Epithelial cell of umbilical artery (primary cell): ENCODE measurements at places on chromosomes 2 and 18. TPM values are rescaled to one million over a fixed set of nuclear protein-coding genes. Genes with fewer than 3 reads are reported as not detected.

The CDCA7 gene
- 12.0 and 15.7 TPM in 2 replicates for total RNA-seq

The LHCGR gene
- total RNA-seq = not detected in 2 replicates

The MAPK4 gene
- not detected in 2 replicates for total RNA-seq

The NTSR2 gene
- total RNA-seq = not detected in 2 replicates

The SLC14A1 gene
- total RNA-seq = under 0.01 and 1.5 TPM in 2 replicates

The LDLRAD4 gene
- 0.65 and 3.0 TPM in 2 replicates for total RNA-seq

The PLEK gene
- total RNA-seq = under 0.01 TPM in 2 replicates

The OSR1 gene
- total RNA-seq = under 0.01 TPM in 1 of 2 replicates, not detected in the other

The DAPL1 gene
- total RNA-seq = not detected in 2 replicates

The TSPYL6 gene
- total RNA-seq = not detected in 2 replicates

The SSB gene
- total RNA-seq = 136 and 248 TPM in 2 replicates

The ARHGAP28 gene
- total RNA-seq = 27.2 and 29.9 TPM in 2 replicates

The ASIC4 gene
- not detected in 2 replicates for total RNA-seq

The RBM45 gene
- 14.3 and 31.2 TPM in 2 replicates for total RNA-seq

The MARCHF4 gene
- 3.2 and 6.2 TPM in 2 replicates for total RNA-seq

The ANO7 gene
- total RNA-seq = 0.15 and 0.65 TPM in 2 replicates

The SERPINB10 gene
- total RNA-seq = 0.32 TPM in 1 of 2 replicates, not detected in the other

The SPATA3 gene
- not detected in 2 replicates for total RNA-seq

The ESPNL gene
- total RNA-seq = not detected in 2 replicates

The MAP3K19 gene
- not detected in 2 replicates for total RNA-seq

The VSNL1 gene
- total RNA-seq = 0.76 TPM in 1 of 2 replicates, not detected in the other

The MC2R gene
- not detected in 2 replicates for total RNA-seq

The GPR155 gene
- total RNA-seq = 0.65 and 1.1 TPM in 2 replicates

The EPAS1 gene
- 93.8 and 96.1 TPM in 2 replicates for total RNA-seq

The CENPA gene
- total RNA-seq = 19.3 and 21.1 TPM in 2 replicates

The IL1B gene
- total RNA-seq = 0.61 and 0.65 TPM in 2 replicates

The RFX8 gene
- total RNA-seq = 2.6 and 3.6 TPM in 2 replicates

The FAM237A gene
- not detected in 2 replicates for total RNA-seq

The GRHL1 gene
- total RNA-seq = 1.1 and 1.3 TPM in 2 replicates

The TCF23 gene
- not detected in 2 replicates for total RNA-seq

The TLK1 gene
- total RNA-seq = 10.7 and 12.6 TPM in 2 replicates

The FZD7 gene
- total RNA-seq = 0.46 and 0.65 TPM in 2 replicates

The DLX2 gene
- total RNA-seq = not detected in 2 replicates

The PSMA8 gene
- not detected in 2 replicates for total RNA-seq

The FNDC4 gene
- 19.5 and 36.1 TPM in 2 replicates for total RNA-seq

The ASTL gene
- total RNA-seq = not detected in 2 replicates

The LYG1 gene
- not detected in 2 replicates for total RNA-seq

The RBM44 gene
- total RNA-seq = 0.32 and 0.91 TPM in 2 replicates

The GALNT3 gene
- total RNA-seq = 0.32 TPM in 1 of 2 replicates, not detected in the other
